Renal pelvis (tissue), 12 donors: ENCODE measurements at places on chromosomes 16 and 17. TPM values are rescaled to one million over a fixed set of nuclear protein-coding genes. Genes with fewer than 3 reads are reported as not detected.

Gene HBZ
- polyA plus RNA-seq = 3.1 TPM

DNA sequence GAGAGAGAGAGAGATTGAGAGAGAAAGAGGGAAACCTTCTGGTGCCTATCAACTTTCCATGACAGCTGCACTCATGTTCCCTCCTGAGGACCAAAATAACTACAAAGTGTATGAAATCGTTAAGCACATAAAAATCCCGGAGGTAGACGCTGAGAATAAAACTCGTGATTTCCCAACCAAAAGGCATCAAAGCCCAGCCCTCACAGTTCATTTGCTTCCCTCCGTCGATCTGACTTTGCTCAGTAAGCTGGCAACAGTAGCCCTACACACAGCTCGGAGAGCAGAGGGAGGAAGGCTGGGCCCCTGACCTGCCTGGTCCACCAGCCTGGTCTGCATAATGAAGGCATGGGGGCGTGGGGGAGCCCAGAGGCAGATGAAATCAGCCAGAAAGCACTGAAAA, 273.9 kb upstream of the ZFHX3 start:
- no peak for DNase-seq

- peak; percentile 88 for DNase-seq
Measured at GRCh38 chr17:47229535-47230443, 20.6 kb downstream of the MYL4 start.

- no peak for DNase-seq
Measured at GRCh38 chr16:68781784-68782183, 44.7 kb downstream of the CDH1 start.

Gene SULT1A1
- 30.4 TPM for polyA plus RNA-seq

GRCh38 chr17:35934760-35935159, 4.2 kb upstream of the RDM1 start:
- DNase-seq = no peak

DNA sequence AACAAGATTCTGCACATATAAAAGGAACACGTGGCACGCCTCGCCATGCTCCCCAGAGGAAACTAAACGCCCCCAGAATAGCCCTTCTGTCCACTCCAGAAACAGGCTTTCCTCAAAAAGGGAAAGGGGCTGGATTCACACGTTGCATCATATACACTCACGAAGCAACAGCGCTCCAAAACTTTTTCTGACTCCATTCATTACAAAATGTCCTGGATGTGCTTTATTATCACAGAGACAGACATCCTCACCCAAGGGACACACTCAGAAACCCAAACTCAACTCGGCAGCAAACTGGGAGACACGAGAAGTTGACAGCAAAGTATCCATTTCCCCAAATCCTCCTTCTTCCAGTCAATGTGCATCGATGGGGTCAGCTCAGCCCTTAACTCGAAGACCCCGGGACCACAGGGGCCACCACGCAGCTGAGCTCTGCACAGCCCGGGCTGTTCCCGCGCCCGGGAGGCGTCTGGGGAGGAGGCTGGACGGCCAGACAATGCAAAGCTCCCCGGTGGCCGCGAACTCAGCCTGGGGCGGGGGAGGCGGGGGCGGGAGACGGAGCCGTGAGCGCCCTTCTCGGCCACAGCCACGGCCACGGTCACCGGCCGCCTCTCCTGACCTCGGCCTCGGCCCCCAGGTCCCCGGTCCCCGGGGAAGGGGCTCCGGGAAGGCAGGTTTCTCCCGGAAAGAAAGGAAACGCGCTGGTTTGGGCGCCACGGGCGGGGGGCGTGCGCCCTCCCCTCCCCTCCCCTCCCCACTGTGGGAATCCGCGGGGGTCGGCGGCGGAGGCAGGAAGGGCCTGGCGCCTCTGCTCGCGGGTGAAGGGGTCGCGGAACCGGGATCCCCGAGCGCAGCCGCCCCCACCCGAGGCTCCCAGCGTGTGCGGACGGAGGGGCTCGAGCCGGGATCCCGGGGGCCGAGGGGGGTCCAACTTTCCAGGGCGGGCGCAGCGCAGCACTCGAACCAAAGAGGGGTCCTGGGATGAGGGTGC, 1.2 kb downstream of the NXN start:
- peak; percentile 46 for DNase-seq

Gene RNF43
- 16.9 TPM for polyA plus RNA-seq
